Stimulated activated CD4-positive, alpha-beta T cell treated with anti-CD3 and anti-CD28 coated beads, TNF-alpha, amount 100 ng/mL, for 1 hour (primary cell): ENCODE measurements at places on chromosomes 2 and 18.

GRCh38 chr2:197340591-197340990, 30.0 kb upstream of the ANKRD44 start:
- no peak for DNase-seq

GRCh38 chr2:100281521-100282438, 40.5 kb downstream of the LONRF2 start:
- DNase-seq = no peak

GRCh38 chr2:25292408-25292807, 49.3 kb downstream of the DNMT3A start:
- DNase-seq = no peak

DNA sequence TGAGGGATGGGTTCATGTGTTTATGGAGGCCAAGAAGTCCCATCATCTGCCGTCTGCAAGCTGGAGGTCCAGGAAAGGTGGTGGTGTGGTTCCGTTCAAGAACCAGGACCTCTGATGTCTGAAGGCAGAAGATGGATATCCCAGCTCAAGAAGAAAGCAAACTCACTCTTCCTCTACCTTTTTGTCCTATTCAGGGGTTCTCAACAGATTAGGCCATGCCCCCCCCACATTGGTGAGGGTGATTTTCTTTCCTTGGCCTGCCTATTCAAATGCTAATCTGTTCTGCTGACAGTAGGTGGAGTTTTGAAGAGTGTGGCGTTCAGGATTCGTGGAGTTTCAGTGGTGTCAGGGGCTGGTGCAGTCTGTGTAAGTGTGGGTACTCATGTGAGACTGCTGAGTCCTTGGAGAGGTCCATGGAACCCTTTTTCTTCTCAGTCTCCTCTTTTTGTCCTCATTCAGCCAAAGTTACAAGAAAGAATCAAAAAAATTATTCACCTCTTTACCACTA, 5.9 kb downstream of the MSL3B start:
- no peak for DNase-seq

DNA sequence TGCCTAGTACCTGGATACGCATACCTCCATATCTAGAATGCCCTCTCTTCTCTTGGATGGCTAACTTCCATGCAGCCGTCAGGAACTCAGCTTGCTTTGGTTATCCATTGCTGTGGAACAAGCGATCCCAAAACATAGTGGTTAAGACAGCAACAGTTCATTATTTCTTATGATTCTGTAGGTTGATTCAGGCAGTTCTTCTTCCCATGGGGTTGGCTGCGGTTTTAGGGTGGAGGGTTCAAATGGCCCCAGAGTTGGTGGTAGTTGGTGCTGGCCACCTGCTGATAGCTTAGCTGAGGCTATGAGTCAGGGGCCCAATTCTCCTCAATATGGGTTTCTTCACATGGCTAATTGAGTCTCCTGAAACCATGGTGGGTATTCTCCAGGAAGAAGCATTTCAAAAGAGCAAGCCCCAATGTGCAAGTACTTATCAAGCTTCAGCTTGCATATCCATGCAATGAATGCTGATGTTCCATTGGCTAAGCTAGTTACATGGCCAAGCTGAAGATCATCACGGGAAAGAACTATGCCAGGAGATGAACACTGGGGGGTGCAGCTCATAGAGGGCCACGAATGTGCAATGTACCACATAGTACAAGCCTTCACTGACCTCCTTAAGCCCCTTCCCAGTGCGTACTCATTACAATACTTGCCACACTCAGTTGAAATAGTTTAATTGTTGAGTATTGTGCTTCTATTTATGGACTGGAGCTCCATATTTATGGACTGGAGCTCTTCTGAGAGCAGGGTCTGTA, 10.0 kb upstream of the RHOB start:
- no peak for DNase-seq

- DNase-seq = no peak
Observed at GRCh38 chr2:152005607-152006006, 93.2 kb downstream of the CACNB4 start.

- no peak for DNase-seq
Observed at GRCh38 chr2:23293731-23294130, 91.2 kb upstream of the KLHL29 start.

DNA sequence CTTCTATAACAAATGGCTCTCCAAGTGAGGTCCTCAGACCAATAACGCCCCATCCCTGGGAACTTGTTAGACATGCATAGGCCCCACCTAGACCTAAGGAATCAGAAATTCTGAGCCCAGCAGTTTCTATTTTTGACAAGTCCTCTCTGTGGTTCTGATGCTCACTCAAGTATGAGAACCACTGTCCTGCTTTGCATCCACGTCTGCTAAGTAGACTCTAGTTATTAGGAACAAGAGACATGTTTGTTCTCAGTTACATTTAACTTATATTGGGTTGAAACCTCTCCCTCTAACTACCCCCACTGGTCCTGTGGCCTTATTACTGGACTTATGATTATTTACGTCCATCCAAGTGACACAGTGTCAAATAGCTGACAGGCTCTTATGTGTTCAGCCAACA, 70.3 kb downstream of the TMEM17 start:
- DNase-seq = no peak

DNA sequence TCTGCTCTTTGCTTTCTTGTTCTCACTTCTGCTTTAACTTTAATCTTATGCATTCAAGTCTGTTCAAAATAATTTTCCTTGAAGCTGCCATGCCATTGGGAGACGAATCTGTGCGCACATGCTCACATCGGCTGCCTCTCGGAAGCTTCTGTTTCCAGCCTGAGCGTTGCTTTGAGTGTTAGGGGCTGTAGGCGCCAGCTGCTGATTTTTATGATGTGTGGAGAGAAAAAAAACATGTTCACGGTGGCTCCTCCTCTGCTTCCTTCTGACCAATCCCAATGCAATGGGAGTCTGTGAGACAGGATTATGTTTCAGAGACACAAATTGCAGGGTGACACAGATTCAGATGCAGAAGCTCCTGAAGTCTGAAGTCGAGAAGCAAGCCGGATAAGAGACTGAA, at the start of gene MC4R:
TSS of gene MC4R (minus strand) at position 180 of the 400 bp plus-strand sequence. CDS start 426 bp downstream, outside the sequence.
- DNase-seq = no peak

- no peak for DNase-seq
Observed at GRCh38 chr2:104939570-104940217, 85.8 kb downstream of the POU3F3 start.

DNA sequence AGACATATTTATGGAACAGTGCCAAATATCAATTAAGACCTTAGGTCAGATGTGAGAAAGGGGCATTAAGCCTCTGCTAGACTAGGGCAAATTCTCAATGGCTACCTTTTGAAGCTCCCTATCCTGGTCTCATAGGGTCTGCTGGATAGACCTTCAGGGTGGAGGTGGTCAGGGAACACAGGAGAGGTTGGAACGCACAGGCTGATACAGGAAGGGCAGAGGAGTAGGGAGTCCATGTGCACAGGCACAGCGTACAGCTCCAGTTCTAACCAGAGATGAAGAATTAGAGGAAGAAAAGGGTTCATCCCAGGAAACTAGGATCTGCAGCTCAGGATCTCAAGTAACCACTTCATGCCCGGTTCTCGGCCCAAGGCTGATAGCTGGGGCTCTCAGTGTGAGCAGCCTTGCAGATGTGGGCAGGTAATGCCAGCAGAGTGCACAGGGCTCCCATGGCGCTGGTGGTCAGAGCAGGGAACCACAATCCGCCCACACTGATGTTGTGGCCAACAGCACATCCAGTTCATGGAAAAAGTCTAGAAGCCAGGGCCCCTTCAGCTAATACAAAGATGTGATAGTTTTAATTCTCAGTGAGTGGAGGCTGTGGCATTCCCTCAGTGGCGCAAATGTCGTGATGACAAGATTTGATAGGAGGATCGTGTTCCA, 3.4 kb upstream of the EVA1A start:
- no peak for DNase-seq

GRCh38 chr18:50340078-50340477, 34.8 kb upstream of the SKA1 start:
- no peak for DNase-seq

GRCh38 chr2:231920795-231921194, 5.4 kb downstream of the NPPC start:
- DNase-seq = no peak

- DNase-seq = no peak
Observed at GRCh38 chr2:98355881-98356280, 9.6 kb downstream of the CNGA3 start.

GRCh38 chr2:208192611-208193236, 2.9 kb upstream of the C2orf80 start:
- DNase-seq = no peak

DNA sequence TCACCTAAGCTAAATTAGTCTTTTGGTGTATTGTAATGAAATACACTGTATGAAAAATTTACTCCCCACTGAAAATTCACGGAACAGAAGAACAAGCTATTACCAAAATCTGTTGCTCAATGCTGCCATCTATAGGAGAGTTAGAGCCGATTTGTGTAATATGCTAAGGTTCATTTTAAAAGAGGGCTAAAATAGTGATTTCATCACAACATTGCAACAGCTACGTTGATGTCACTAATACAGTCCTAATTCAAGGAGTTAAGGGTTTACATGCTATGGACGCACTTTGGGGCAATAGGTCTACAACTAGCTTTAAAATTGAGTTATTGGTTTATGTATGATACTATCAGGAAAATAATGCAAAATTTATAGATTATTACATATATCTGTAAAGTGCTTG, 3.0 kb upstream of the IRS1 start:
- DNase-seq = no peak

DNA sequence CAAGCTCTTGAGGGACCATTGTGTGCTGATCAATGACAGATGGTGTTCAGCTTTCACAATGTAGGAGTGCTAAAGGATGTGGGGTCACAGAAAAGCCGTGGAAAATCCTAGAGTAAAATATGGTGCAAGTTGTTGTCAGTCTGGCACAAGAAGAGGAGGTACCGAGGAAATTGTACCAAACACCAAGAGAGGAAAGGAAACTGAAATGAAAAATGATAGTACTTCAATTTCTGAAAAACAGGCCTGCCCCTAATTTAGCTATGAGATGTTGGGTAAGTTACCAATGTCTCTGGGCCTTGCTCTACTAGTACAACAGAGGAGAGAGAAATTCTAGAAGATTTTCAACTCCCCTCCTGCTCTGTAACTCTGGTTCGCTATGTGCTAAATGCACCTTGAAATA, 78.8 kb upstream of the PELI1 start:
- no peak for DNase-seq

GRCh38 chr2:137964859-137965459, 686 bp downstream of the HNMT start:
- no peak for DNase-seq

DNA sequence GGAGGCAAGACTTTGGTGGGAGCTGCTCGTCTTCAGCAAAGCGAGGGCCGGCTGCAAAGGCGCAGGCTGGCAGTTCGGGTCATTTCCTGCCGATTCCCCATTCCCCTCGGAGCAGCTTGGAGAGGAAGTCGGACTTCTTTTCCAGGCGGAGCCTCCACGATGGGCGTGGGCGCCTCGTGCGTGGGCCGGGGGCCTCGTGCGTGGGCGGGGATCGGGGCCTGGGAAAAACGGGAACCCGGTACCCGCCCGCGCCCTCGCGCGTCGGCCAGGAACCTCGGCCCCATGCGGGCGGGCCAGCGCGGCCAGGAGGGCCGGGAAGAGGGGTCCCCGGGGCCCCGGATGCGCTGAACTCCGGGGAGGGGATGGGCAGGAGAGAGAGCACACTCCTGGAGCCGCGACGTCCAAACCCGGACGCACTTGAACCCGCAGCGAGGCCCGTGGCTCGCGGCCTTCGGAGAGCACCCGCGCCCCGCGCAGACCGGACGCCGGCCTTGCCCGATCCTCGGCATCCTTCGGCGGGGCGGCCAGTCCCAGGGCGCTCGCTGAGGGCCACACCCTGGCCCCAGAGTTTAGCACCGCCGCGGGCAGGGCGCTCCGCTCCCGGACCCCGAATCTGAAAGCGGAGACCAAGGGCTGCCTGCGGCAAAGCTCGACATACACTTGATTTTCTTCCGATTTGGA, 368.4 kb downstream of the MTX2 start:
- no peak for DNase-seq

- DNase-seq = no peak
Observed at GRCh38 chr2:85428343-85428881, 9.9 kb downstream of the SH2D6 start.

GRCh38 chr2:122886479-122887145, 1131.2 kb downstream of the TSN start:
- no peak for DNase-seq

- DNase-seq = no peak
Observed at GRCh38 chr2:46803547-46803878, 112.1 kb downstream of the MCFD2 start.

DNA sequence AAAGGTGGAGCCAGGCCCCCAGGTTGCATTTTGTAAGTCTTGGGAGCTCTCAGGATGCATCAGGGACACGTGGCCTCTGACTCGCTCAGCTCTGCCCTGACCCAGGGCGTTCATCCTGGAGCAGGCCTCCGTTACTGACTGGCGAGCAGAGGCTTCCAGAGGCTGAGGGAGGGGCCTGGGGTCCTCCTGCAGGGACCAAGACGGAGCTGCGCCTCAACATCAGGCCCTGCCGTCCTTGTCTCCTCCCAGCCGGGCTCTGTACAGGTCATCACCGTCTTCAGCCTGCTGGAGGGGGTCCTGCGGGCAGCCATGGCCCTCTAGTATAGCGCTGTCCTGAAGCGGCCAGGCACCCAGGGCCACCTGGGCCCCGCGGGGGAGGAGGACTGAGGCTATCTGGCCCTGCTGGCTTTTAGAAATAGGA, 10.2 kb upstream of the ALPP start:
- DNase-seq = no peak

DNA sequence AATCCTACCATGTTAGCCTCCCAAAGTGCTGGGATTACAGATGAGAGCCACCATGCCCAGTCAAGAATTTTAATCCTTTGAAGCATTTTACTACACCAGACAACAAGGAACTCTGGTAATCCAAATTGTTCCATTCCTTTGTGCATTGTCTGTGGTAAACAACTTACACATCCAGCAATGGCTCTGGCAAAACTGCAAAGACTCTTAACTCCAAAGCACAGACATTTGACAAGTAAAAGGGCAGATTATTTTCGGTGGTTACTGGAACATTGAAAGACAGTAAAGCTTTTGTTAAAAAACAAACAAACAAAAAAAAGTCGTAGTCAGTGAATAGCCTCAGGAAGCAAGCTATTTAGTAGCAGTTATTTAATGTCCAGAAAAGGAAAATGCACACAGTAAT, 33.2 kb upstream of the RMND5A start:
- no peak for DNase-seq

DNA sequence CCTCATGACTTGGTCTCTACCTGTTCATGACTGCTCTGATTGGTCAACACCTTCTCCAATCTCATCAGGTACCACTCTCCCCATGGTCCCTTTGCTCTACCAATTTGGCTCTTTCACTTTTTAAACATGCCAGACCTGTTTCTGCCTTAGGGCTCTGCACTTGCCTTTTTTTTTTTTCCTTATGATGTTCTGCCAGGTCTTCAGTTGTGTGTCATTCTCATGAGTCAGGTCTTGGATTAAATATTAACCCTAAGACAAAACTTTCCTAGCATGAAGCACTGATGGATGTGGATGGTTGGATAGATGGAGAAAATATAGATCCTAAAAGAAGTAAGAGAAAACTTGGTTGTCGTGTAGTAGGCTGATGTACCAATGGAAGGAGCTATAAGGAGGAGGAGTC, 219.3 kb downstream of the TTC32 start:
- no peak for DNase-seq
